ENCODE measurements at places on chromosomes 4 and X. TPM values are rescaled to one million over a fixed set of nuclear protein-coding genes. Genes with fewer than 3 reads are reported as not detected.
A peak's percentile ranks its signal among the peaks of the same experiment; 100 is the strongest.

GRCh38 chr4:90328558-90328957, 201.4 kb downstream of the CCSER1 start:
- no peak overlapping the region for H3K27ac ChIP-seq
- no peak overlapping the region for H3K4me3 ChIP-seq
- H3K36me3 ChIP-seq: no peaks in the 10 kb centered on the region
- no peaks in the 10 kb centered on the region for H3K27me3 ChIP-seq

GRCh38 chrX:56026815-56027214, 205.3 kb upstream of the KLF8 start:
- H3K27ac ChIP-seq: no peak overlapping the region
- no peak overlapping the region for H3K4me3 ChIP-seq
- no peaks in the 10 kb centered on the region for H3K27me3 ChIP-seq
- no peak for DNase-seq
- no peaks in the 10 kb centered on the region for H3K36me3 ChIP-seq

DNA sequence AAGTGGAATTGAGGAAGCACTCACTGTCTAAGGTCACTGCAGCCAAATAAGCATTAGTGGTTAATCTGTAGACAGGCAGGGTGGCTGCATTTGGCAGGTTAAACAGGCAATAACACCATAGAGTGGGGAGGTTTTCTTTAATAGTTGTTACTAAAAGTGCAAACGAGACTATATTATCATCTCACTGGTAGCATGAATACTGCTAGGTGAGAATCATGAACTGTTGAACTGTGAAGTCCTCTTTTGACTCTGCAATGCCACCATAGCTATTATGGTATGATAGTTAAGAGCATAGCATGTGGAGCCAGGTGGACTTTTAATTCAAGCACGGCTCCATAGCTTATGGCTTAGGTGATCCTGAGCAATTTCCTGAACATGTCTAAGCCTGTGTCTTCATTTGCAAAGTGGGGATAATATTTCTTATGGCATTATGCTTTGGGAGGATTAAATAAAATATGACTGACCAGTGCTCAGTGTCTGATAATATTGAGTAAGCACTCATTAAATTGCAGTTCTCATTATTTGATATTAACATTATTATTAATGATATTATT, 235.6 kb upstream of the HHIP start:
- no peaks in the 10 kb centered on the region for H3K27me3 ChIP-seq
- H3K4me1 ChIP-seq: no peaks in the 10 kb centered on the region
- no peak overlapping the region for H3K4me3 ChIP-seq
- H3K27ac ChIP-seq: no peak overlapping the region

DNA sequence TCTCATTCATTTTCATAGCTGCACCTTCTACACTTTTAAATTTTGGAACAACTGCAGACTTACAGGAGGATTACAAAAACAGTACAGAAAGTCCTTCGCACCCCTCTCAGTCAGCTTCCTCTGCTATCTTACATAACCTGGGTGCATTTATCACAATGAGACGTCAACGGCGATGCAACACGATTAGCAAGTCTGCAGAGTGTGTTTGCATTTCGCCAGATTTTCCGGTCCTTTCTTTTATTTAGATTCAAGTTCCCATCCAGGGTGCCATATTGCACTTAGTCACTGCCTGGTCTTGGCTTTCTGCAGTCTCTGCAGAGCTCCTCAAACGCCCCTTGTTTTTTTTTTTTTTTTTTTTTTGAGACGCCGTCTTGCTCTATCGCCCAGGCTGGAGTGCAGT, 85.9 kb downstream of the ASMT start:
- H3K4me3 ChIP-seq: no peak overlapping the region
- no peak for DNase-seq
- H3K27me3 ChIP-seq: no peaks in the 10 kb centered on the region
- H3K36me3 ChIP-seq: no peaks in the 10 kb centered on the region

- H3K27me3 ChIP-seq: no peaks in the 10 kb centered on the region
- no peaks in the 10 kb centered on the region for H3K4me1 ChIP-seq
- H3K36me3 ChIP-seq: no peaks in the 10 kb centered on the region
Observed at GRCh38 chr4:159545556-159545955, 442.7 kb downstream of the RAPGEF2 start.

GRCh38 chrX:133544115-133544514, 128.8 kb upstream of the GPC4 start:
- H3K27ac ChIP-seq: no peak overlapping the region
- H3K27me3 ChIP-seq: no peaks in the 10 kb centered on the region
- no peak for DNase-seq
- H3K36me3 ChIP-seq: no peaks in the 10 kb centered on the region
- no peak overlapping the region for H3K4me3 ChIP-seq
- no peaks in the 10 kb centered on the region for H3K4me1 ChIP-seq

PLP1 gene
- total RNA-seq: not detected

GRCh38 chrX:2502668-2503519, 2.1 kb upstream of the DHRSX start:
- H3K27me3 ChIP-seq: no peaks in the 10 kb centered on the region
- H3K27ac ChIP-seq: peak overlapping the region; percentile 49
- H3K4me1 ChIP-seq: peaks cover 16% of the 10 kb centered on the region
- no peak overlapping the region for H3K4me3 ChIP-seq
- no peak for DNase-seq

DNA sequence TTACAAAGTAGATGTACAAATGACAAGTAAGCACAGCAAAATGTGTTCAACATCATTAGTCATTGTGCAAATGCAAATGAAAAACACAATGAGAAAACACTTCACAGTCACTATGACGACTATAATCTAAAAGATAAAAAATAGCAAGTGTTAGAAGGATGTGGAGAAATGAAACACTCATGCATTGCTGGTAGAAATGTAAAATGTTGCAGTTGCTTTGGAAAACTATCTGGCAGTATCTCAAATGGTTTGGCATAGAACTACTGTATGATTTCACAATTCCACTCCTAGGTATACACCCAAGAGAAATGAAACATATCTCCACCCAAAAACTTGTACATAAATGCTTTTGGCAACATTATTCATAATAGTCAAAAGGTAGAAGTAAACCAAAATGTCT, 459.7 kb upstream of the TRAM1L1 start:
- no peaks in the 10 kb centered on the region for H3K4me1 ChIP-seq
- H3K27me3 ChIP-seq: no peaks in the 10 kb centered on the region
- H3K4me3 ChIP-seq: no peak overlapping the region
- H3K27ac ChIP-seq: no peak overlapping the region

- no peak for DNase-seq
- H3K4me3 ChIP-seq: no peak overlapping the region
- H3K36me3 ChIP-seq: no peaks in the 10 kb centered on the region
- no peaks in the 10 kb centered on the region for H3K4me1 ChIP-seq
- no peak overlapping the region for H3K27ac ChIP-seq
Observed at GRCh38 chr4:15668566-15669435, 12.8 kb upstream of the FAM200B start.

GRCh38 chr4:109375778-109376414, 57.7 kb upstream of the SEC24B start:
- H3K4me1 ChIP-seq: no peaks in the 10 kb centered on the region
- no peaks in the 10 kb centered on the region for H3K27me3 ChIP-seq
- no peak overlapping the region for H3K4me3 ChIP-seq
- DNase-seq: no peak
- H3K36me3 ChIP-seq: no peaks in the 10 kb centered on the region

PLA2G12A gene
- total RNA-seq: 23.0 TPM

DNA sequence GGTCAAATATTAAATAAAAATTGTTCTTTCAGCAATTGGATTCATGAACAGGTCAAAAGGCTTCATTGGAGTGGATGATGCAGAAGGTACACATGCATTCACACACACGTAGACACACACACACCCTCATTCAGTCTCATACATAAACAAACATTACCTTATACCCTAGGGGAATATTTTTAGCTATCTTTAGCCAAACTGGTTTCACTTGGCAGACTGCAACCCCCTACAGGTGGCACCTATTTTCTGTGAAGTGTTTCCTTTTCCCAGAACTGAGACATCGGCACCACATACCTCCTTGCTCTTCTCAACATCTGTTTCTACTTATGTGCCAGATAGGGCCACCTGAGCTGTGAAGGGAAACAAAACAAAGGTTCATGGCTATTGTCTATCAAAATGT, 18.5 kb upstream of the KDR start:
- no peak overlapping the region for H3K27ac ChIP-seq
- H3K36me3 ChIP-seq: no peaks in the 10 kb centered on the region
- H3K4me3 ChIP-seq: no peak overlapping the region
- H3K27me3 ChIP-seq: no peaks in the 10 kb centered on the region

STARD8 gene
- total RNA-seq: 0.24 TPM

DNA sequence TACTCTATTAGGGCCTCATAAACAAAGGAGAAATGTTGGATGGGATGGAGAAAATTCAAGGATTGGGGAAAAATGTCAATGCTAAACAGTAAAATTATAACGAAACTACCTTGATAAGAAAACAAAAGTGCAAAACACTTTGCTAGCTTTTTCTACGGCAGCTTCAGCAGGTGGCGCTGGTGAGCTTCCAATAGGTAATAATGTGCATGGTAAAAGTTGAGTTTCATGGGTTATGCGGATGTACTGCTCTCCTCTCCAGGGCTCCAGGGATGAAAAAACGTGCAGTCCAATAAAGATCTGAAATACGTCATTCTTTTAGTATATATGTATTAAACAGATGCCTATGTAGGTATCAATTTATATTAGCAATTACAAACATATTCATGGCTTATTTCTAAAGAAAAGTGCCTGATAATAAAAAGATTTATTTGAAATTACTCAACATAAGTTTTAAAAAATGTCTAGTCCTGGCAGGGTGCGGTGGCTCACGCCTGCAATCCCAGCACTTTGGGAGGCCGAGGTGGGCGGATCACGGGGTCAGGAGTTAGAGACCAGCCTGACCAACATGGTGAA, 239.6 kb downstream of the GRXCR1 start:
- no peaks in the 10 kb centered on the region for H3K36me3 ChIP-seq
- no peak overlapping the region for H3K4me3 ChIP-seq
- DNase-seq: peak; percentile 7
